H4 (cell line): ENCODE measurements at places on chromosomes 6 and 20. TPM values are rescaled to one million over a fixed set of nuclear protein-coding genes. Genes with fewer than 3 reads are reported as not detected.

- no peak for DNase-seq
Observed at GRCh38 chr6:129026601-129027000, 143.7 kb downstream of the LAMA2 start.

DNA sequence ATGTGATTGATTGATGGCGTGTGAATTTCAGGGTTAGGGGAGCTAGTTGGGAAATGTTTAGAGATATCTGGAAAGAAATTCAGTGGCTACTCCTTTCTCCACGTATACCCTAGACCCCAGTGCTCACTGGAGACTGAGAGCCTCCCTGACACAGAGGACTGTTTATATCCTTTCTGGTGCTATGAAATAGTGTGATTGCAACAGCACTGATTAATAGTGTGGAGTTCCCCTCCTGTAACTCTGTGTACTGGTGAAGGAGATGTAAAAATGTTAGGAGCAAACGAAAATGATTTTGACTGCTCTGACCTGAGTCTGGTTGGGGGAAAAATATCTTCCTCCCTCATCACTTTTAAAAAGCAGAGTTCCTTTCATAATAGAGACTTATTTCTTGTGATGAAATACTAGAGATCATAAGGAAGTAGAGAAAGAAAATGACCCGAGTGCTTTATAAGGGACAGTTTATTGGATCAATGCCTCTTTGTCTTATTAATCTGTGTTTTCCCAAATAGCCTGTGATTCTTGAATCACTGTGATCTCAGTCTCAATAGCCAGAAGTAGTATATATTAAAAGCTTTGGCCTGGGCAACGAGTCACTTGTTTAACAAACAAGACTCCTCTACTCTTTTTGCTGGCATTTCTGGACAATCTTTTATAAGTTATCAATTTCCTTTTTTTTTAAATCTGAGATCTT is 92.3 kb downstream of the RNF182 start:
- no peak for DNase-seq

DNA sequence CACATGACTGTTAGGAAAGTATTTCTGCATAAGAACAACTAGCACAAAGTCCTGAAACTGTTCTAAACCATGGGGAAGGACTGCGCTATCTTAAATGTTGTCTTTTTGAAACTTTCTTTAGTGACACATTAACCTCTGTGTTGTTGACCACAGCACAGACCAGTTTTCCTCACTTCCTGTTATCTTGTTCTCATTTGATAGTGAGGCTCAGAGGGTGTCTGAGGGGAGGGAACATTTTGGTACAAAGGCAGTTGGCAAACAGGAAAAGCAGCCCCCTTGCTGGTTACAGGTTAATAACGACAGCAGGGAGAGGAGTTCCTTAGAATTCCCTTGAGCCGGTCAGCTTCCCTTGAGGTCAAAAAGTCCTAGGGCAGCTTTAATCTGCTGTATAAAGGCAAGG is 143.5 kb upstream of the BMP2 start:
- DNase-seq: no peak

- no peak for DNase-seq
Observed at GRCh38 chr6:22766979-22767378, 197.6 kb downstream of the HDGFL1 start.

- no peak for DNase-seq
Observed at GRCh38 chr6:135658916-135659315, 161.4 kb upstream of the AHI1 start.

DNA sequence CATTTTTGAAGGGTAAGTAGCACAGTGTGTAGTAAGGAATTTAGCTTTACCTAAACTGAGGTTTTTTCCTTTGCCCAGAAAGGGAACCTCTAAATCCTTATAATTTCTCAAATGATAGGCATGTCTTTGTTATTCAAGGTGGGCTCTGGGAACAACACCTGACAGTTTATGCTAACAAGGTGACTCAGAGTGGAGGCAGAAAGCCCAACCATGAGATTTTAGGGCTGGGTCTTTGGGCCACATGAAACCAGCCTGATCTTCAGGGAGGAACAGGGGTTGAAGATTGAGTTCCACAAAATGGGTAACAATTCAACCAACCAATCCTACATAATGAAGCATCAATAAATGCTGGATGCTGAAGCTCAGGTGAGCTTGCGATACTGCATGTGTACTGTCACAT is 46.6 kb downstream of the PRSS35 start:
- DNase-seq: no peak

DNA sequence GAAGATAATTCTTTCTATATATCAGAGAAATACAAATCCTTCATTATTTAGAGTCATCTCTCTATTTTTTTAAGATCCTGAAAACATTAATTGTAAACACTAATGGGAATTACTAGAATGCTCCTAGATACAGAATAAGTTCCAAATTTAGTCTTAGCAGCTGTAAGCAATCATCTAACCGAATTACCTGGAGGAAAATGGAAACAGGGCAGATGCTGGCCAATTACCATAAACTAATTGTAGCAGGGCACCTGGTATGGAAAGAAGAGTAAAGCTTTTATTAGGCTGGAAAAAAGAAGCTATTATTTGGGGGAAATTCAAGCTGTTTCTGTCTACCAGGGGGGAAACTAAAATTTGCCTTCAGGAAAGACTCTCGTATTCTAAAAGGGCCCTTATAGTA is 257.5 kb downstream of the MMUT start:
- DNase-seq: no peak

GRCh38 chr6:132131758-132132157 is 180.6 kb upstream of the CCN2 start:
- peak; percentile 82 for DNase-seq

DNA sequence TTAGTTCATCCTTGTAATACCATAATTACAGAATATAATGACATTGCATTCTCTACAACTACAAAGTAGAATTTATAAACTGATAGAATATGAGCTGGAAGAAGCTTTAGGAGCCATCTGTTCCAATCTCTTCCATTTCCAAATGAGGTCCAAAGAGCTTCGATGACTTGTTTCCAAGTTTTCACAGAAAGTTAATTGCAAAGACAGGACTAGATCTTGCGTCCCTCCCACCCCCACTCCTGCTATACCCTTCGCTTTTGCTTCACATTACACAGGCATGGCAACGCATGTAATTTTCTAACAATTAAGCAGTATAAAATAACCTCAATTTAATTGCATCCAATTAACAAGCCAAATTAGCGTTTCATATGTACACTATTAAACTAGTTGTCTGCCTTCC is 7.0 kb downstream of the HIVEP2 start:
- no peak for DNase-seq

DNA sequence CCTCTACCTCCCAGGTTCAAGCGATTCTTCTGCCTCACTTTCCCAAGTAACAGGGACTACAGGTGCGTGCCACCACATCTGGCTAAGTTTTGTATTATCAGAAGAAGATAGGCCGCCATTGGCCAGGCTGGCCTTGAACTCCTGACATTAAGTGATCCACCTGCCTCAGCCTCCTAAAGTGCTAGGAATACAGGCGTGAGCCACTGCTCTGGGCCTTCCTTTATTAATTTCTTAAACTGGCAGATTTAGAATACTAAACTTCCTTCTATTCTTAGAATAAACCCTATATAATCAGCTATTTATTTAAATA is 86.6 kb downstream of the HFE start:
- no peak for DNase-seq

DNA sequence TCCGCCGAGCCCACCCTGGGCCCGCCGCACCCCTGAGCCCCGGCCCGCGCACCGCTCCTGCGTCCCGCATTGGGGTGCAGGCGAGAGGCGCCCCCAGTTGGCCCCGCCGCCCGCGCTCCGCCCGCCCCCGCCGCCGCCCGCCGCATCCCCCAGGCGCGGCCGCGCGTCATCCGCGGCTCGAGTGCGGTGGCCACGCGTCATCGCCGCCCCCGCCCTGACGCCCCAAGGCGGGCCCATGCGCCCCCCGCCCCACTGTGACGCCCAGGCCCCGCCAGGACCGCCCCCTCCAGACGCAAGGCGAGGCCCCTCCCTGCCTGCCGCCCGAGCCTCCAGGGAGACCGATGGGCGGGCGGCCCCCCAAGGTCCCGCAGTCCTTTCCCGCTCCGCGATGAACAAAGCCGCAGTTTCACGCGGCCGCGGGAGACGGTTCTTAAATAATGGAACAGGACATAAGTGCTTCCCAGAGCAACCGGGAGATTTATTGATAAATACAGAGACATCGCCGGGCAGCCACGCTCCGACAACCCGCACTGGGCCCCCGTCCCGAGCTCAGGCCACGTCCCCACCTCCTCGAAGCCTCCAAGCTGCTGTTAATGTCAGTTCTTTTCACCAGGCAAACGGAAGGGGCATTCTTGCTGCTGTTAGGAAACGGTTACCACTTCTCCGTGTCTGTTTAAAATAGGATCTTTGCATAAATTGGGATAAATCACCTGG is at the start of gene ANKRD60:
ANKRD60 (minus strand) TSS at position 170 of the 714 bp plus-strand sequence; CDS start at position 170, 0 bp downstream.
- DNase-seq: no peak

DNA sequence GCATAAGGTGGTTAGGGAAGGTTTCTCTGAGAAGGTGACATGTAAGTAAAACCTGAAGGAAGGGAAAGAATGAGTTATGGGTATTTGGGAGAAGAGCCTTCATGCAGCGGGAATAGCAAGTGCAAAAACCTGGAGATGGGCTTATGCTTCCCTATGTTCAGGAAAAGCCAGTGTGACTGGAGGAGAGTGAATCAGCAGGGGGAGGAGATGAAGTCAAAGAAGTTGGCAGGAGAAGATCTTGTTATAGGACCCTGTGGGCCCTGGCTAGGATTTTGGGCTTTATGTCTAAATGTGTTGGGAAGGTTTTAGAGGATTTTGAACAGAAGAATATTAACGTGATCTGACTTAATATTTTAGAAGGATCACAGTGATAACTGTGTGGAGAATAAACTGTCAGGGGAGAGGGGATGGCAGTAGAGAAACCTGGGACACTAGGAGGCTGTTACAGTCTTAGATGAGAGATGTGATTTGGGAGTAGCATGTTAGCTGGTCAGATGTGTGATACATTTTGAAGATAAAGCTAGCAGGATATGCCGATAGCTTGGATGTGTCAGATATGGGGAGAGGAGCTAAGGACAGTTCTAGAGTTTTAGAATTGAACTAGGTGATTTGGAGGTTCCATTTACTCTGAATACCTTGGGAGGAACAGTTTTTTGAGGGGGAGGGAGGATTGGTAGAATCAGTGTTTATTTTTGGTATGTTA is 41.0 kb downstream of the PHF3 start:
- no peak for DNase-seq

DNA sequence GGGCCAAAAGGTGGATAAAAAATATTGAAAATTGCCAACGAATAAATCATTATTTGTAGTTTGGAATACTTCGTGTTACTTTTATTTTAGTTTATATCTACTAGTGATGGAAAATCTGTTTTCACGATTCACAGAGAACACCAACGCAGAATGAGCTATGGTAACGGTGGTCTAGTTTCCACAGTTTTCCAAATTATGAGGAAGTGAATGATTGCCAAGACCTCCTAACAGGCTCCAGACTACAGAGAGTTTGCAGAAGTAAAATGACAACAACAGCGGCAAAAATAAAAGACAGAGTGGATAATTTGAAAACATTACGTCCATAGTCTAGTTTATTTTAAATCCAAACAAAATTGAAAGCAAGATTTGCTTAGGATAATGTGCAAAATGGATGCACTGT is 57.0 kb upstream of the AIG1 start:
- DNase-seq: no peak

- no peak for DNase-seq
Observed at GRCh38 chr20:4471221-4471620, 250.5 kb upstream of the PRND start.

- no peak for DNase-seq
Observed at GRCh38 chr20:57648878-57649616, 28.8 kb upstream of the ZBP1 start.

GRCh38 chr20:37749620-37750403 is 56.0 kb downstream of the CTNNBL1 start:
- DNase-seq: no peak

DNA sequence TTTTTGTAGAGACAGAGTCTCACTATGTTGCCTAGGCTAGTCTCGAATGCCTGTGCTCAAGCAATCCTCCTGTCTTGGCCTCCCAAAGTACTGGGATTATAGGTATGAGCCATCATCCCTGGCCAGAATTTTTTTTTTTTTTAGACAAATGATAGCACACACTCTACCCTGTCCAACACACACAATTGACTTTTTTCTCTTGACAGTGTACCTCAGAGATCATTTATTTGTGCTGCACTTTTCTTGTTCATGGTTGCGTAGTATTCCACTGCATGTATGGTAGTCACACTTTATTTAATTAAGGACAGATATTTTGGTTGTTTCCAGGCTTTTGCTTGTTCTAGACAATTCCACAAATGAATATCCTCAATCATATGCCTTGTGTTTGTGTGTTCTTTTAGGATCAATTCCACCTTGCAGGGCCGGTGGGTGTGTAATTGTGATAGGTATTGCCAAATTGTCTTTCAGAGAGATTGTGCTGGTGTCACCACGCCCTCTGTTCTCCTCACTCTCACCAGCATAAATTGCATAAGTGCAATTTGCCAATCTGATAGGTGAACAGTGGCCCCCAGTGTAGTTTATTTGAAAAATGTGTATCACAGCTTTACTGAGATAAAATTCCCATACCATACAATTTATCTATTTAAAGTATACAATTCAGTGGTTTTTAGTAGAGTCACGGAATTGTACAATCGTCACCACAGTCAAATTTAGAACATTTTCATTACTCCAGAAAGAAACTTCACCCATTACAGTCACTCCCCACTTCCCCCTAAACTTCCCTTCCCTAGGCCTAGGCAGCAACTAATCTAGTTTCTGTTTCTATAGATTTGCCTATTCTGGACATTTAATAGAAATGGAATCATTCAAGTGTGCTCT is 20.1 kb downstream of the SRC start:
- DNase-seq: no peak

GRCh38 chr6:45299096-45299581 is 29.0 kb upstream of the RUNX2 start:
- DNase-seq: no peak

DNA sequence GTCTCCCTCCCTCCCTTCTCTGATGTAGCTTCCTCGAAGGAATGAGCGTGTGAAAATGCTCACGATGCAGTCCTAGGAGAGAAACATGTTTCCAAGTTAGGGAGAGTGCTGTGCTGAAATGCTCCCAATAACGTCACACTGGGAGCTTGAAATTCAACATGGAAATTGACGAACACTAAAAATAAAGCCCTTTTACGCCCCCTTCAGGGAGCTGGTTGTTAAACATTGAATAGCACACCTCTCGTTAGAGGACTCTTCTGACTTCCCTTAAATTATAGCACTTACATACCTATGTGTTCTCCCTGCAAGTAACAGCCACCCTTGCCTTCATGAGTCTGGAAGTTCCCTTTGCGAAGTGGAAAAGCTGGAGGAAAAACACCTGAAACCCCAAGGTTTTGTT is 88.6 kb downstream of the BFSP1 start:
- peak; percentile 15 for DNase-seq

GRCh38 chr6:6591778-6592465 is 3.4 kb downstream of the LY86 start:
- no peak for DNase-seq

The IBTK gene
- total RNA-seq: 12.9 and 16.2 TPM in 2 replicates

The OPN5 gene
- 0.17 TPM in 1 of 2 replicates, not detected in the other for total RNA-seq

The POU5F1 gene
- not detected in 2 replicates for total RNA-seq

The TMEM63B gene
- 15.8 and 28.6 TPM in 2 replicates for total RNA-seq

The ABT1 gene
- total RNA-seq: 15.0 and 15.2 TPM in 2 replicates

The DDO gene
- total RNA-seq: 1.4 and 3.6 TPM in 2 replicates

The TTLL9 gene
- 0.27 TPM in 1 of 2 replicates, not detected in the other for total RNA-seq

The CRIP3 gene
- not detected in 2 replicates for total RNA-seq

The NR2E1 gene
- 0.39 and 0.51 TPM in 2 replicates for total RNA-seq
